ENCODE measurements at places on chromosomes 2 and 18. TPM values are rescaled to one million over a fixed set of nuclear protein-coding genes. Genes with fewer than 3 reads are reported as not detected.

DNA sequence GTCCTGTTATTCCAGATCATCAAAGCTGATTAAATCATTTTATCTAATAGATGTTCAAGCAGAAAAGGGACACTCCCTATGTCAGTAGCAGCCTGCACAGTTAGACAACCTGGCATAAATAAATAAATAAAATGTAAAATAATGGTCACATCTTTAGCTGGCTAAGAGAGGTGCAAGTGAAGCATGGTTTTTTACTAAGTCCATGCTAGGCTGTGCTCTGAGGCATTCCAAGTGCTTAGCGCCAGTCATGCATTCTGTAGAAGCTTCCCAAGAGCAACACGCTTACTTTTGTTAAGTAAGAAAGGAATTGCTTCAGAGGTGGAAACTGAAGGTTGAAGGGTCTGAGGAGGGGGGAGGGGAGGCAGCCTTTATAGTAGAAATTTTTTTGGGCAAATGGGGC, 351.2 kb downstream of the CDH2 start:
- no peak for DNase-seq

Gene ITGB6
- not detected for total RNA-seq

GRCh38 chr2:239712755-239713154, 311.9 kb upstream of the HDAC4 start:
- no peak for DNase-seq

- DNase-seq, result no peak
Observed at GRCh38 chr18:3495691-3496430, 45.9 kb downstream of the TGIF1 start.

Gene PROM2
- total RNA-seq, result 0.19 TPM

Data from liver (tissue), 10 donors.